ENCODE measurements at places on chromosomes 16 and 17. TPM values are rescaled to one million over a fixed set of nuclear protein-coding genes. Genes with fewer than 3 reads are reported as not detected.

The JUP gene
- 51.4 TPM for total RNA-seq

The INO80E gene
- total RNA-seq: 22.3 TPM

The PTGES3L gene
- total RNA-seq: 6.8 TPM

The JPH3 gene
- total RNA-seq: 0.95 TPM

The CFAP97D1 gene
- not detected for total RNA-seq

The RAB26 gene
- total RNA-seq: 0.63 TPM

The C16orf74 gene
- 6.6 TPM for total RNA-seq

The RAMP2 gene
- total RNA-seq: 16.0 TPM

The PLA2G10 gene
- 0.32 TPM for total RNA-seq

The OR3A3 gene
- not detected for total RNA-seq

The TPSD1 gene
- total RNA-seq: 1.1 TPM

The CDH5 gene
- total RNA-seq: 55.8 TPM

The RPH3AL gene
- total RNA-seq: 5.4 TPM

The CFAP52 gene
- total RNA-seq: 0.26 TPM

The MEIOC gene
- not detected for total RNA-seq

The MON1B gene
- total RNA-seq: 5.5 TPM

The CEMP1 gene
- total RNA-seq: not detected

The TBC1D3C gene
- 1.0 TPM for total RNA-seq

DNA sequence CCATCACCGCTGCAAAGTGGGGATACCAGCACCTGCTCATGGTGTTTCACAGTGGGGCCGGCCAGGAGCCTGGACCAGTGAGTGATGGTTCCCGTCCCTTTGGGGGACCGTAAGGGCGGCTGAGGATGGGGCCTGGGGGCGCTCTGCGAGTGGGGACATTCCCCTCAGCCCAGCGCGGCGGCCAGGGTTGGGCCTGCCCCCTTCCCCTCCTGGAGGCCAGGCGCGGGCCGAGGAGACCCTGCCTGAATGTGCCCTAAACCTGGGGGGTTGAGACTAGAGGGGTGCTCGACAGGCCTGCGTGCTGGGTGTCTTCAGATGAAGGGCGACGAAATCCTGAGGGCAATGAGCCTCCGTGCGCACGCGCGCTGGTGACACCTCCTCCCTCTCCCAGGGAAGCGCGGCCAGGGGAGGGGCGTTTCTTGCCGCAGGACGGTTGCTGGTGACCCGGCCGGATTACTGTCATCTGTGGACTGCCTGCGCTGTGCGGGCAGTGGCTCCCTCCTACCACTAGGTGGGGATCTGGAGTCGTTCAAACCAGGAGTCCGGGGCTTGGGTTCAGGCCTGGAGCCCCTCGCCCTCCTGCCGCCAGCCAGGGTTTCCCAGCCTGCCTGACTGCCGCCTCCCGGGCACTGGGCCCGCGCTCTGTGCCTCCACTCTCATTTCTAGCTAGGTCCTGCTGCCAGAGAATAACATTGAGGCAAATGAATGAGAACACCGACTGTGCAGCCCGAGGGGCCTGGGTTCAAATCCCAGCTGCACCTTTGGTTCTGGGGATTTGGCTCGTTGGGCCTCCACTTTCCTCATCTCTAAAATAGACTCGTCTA is 17.1 kb downstream of the TBX2 start:
- DNase-seq: no peak

- DNase-seq: no peak
Observed at GRCh38 chr16:83806731-83807130, 1.0 kb upstream of the HSBP1 start.

DNA sequence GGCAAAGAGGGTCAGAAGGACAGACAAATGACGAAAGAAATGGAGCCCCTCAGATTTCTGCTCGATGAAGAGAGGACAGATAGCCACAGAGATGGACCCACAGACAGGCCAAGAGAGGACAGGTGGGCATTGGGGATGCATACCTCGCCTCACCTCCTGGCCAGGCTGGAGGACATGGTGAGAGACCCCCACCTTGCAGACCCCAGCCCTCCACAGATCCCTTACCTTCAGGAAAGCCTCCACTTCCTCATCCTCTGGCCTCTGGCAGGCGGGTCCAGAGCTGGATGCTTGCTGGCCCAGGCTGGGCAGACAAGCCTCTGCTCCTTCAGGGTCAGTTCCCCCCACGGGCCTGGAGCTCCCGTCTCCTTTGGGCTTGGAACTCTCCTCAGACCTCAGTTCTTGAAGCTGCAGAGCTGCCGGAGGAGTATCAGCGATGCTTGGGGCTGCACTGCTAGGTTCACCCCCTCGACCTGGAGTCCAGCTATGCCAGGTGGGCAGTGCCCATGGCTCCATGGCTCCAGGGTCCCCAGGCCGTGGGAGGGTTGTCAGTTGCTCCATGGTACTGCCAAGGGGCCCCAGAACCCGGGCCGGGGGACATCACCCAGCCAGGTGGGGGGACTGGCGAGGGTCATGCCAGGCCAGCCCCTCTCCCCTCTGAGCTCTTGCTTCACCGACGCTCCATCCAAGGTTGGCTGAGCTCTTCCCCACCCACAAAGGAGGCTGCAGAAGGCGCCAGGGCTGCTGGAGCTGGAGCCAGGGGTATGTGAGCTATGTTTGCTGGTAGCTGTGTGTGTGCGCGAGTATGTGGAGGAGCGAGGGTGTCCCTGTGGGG is 1.0 kb downstream of the TSPOAP1 start:
- no peak for DNase-seq

DNA sequence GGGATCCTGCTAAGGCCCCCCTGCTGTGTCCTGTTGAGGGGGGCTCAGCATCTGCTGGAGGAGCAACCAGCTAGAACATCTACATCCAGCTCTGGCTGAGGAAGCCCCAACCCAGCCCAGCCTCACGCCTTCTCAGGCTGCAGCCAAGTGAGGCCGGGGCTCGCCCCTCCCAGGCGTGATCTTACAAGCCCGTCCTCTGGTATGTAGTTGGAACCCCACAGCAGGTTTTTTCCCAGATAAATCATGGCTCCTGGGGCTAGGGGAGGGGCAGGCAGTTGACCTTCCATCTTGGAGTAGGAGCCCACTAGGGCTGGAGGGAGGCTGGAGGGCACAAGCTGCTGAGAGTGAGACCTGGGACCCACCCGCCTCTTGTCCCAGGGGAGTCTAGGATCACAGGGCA is 4.7 kb downstream of the FAM83G start:
- no peak for DNase-seq

DNA sequence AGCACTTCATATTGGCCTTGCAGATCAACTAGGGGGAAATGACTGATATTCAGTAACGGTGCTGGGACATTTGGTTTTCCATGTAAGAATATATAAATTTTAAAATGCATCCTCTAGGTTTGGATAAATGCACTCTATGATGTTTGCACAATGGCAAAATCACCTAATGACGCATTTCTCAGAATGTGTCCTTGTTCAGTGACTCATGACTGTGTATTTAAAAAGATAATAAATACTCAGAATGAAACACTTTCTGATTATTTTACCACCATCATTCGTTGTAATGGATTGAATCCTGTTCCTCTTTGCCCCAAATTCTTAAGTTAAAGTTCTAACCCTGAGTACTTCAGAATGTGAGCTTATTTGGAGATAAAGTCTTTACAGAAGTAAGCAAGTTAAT is 17.2 kb upstream of the ADGRG1 start:
- no peak for DNase-seq

GRCh38 chr16:66523861-66524354 is 26.0 kb downstream of the TK2 start:
- DNase-seq: no peak

GRCh38 chr16:14669776-14670175 is 24.3 kb downstream of the PLA2G10 start:
- no peak for DNase-seq

DNA sequence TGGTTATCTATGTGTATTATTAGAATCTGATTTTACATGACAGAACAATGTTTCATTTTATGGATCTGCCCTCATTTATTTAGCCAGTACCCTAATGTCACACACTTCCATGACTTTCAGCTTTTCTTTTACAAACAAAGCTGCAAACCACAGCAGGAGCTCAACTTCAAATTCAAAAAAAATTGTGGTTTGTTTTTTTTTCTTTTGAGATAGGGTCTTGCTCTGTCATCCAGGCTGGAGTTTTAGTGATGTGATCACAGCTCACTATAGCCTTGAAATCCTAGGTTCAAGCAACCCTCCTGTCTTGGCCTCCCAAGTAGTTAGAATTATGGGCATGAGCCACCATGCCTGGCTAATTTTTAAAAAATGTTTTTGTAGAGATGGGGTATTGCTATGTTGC is 8.2 kb upstream of the MPRIP start:
- DNase-seq: no peak

GRCh38 chr17:57477522-57478362 is 221.4 kb downstream of the MSI2 start:
- DNase-seq: no peak

GRCh38 chr17:45813048-45813725 is 29.1 kb downstream of the CRHR1 start:
- DNase-seq: no peak

GRCh38 chr17:40293363-40293762 is 5.7 kb downstream of the CDC6 start:
- DNase-seq: no peak

DNA sequence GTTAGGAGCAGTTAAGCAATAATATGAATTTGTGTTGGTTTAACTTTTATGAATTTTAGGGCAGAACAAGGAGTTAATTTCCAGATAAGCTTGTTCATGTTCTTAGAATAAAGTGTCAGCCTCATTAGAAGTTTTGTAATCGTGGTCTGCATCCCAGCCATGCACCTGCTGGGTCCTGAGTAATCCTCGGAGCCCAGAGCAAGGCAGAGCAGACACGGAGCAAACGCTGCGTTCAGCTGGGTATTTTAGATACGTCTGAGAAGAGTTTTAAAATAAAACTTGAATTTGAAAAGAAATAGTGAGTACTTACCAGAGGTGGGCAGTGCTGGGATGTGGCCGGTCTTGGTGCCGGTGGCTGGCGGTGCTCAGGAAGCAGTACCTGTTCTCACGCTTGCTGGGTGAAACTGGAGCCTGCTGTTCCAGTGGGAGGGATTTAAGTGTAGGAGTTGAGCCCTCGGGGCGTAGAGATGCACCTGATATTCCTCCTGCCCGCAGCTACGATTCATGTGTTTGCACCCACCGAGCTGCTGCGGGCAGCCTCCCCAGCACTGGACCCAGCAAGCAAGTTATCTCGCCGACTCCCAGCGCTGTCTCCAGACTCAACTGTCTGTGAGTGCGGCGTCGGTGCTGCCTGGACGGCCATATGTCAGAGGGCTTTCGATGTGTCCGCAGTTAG is at the start of gene ZNF750:
Gene ZNF750, minus strand, starts transcription at position 406 of the 676 bp plus-strand sequence. CDS start 7,568 bp downstream, outside the sequence.
- no peak for DNase-seq

- no peak for DNase-seq
Observed at GRCh38 chr16:57563761-57564160, 21.3 kb downstream of the ADGRG5 start.

DNA sequence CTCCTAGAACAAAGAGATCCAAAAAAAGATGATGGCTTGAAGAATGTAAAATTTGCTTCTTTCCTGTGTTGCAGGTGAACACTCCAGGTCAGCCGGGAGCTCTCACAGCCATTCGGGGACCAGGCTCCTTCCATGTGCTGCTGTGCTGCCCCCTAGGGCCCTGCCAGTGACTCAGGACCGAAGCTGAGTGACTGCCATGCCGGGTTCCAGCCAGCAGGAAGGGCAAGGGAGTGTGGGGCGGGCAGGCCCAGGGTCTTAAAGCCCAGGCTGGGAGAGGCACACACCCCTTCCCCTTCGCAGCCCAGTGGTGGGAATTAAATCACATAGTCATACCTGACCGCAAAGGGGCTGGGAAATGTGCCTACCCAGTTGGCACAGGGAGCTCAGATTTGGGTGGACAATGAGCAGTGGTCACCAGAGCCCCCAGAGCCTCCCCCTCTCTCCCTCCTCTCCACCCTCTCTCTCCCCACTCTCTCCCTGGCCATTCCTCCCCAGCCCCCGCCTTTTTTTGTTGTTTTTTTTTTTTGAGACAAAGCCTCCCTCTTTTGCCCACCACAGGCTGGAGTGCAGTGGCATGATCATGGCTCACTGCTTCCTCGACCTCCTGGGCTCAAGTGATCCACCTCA is 11.5 kb downstream of the EPOP start:
- no peak for DNase-seq

DNA sequence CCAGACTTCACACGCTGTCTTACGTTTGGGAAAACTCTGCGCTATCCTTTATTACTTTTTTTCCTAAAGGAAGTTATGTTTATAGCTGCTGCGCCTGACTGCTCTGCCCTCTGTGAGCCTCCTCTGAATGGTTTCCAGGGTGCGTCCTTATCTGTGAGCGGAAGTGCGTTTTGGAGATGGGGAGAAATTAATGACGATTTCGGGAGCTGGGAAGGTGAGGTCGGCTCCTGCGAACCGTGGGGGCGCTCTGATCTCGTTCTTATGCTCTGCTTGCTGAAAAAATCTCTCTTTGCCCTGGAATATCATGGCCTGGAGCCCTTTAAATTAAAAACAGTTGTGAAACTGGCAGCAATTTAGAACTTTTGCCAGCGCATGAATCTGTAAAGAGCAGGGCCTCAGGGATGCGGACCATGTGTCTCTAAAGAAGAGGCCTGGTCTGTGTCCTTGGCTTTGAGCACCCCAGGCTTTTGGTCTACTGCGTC is 135.7 kb upstream of the ZFHX3 start:
- DNase-seq: no peak

DNA sequence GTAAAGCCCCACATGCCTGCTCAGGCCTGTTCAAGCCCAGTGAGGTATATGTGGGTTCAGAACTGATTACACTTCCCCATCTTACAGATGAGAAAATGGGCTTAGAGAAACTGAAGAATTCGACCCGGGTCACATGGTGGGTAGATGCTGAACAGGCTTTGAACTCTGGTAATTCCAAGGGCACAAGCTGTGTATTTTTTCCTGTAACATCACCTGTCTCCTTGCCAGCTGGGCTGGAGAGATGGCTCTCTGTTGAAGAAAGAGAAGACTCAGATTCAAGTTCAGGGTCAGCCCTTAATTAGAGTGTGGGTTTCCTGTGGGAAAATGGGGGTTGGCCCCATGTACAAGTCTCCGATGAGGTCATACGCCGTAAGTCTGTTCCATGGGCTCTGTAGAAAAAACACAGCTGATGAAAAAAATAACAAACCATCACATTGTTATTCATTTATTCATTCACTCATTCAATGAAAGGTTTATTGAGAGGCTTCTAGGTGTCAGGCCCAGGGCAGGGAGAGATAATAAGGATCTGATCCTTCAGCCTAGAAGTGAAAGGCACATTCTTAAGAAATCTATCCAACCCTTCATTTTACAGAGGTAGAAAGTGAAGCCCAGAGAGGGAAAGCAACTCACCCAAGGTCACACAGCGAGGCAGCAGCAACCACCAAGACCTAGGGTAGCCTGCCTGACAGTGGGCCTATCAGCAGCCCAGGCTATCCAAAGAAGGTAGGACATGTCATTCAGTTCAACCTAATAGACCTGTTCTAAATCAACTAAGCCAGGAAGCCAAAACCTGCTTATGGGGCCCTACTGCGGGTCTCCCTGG is 482.8 kb downstream of the SOX9 start:
- DNase-seq: no peak

All from urinary bladder (tissue), 4 donors.